Fibroblast of the aortic adventitia (primary cell): ENCODE measurements at places on chromosomes 2 and 18. TPM values are rescaled to one million over a fixed set of nuclear protein-coding genes. Genes with fewer than 3 reads are reported as not detected.

The HOXD13 gene
- not detected in 2 replicates for total RNA-seq

The UGT1A8 gene
- 0.09 TPM in 1 of 2 replicates, not detected in the other for total RNA-seq

The TMEM198 gene
- total RNA-seq = 1.1 and 2.8 TPM in 2 replicates

The EGR4 gene
- not detected in 2 replicates for total RNA-seq

The TRMT61B gene
- total RNA-seq = 14.5 and 15.2 TPM in 2 replicates

The GCKR gene
- 4.5 and 4.9 TPM in 2 replicates for total RNA-seq

The ATP6V1C2 gene
- total RNA-seq = not detected in 2 replicates

The STPG4 gene
- total RNA-seq = 0.09 TPM in 1 of 2 replicates, not detected in the other

The ABHD3 gene
- total RNA-seq = 1.1 and 5.5 TPM in 2 replicates

The ZDBF2 gene
- total RNA-seq = 11.8 and 20.9 TPM in 2 replicates

The CRYGC gene
- not detected in 2 replicates for total RNA-seq

The PLGLB1 gene
- 1.5 and 4.9 TPM in 2 replicates for total RNA-seq

The RHBDD1 gene
- 19.5 and 45.0 TPM in 2 replicates for total RNA-seq

The ASB18 gene
- not detected in 2 replicates for total RNA-seq

The SLC9A4 gene
- not detected in 2 replicates for total RNA-seq

The ACSL3 gene
- 88.5 and 94.0 TPM in 2 replicates for total RNA-seq
